SW 1271 (cell line): ENCODE measurements at places on chromosomes 7 and 10.

GRCh38 chr10:2926918-2927660 is 140.3 kb upstream of the PFKP start:
- DNase-seq: no peak

DNA sequence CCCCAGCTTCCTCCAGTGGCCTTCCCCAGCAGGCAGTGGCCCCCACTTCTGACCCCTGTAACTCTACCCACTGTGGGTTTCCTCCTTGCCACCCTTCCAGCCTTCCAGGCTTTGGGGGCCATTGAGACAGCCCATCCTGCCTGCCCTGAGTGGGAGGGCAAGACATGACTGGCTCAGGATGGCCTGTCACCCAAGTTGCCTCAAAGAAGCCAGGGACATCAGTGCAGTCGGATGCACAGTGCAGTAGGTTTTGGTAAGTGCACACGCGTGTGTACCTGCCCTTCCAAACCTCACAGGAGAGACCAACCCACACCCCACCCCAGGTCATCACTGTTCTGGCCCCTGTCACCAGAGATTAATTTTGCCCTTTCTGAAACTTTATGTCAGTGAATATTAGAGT is 22.7 kb downstream of the ZMIZ2 start:
- no peak for DNase-seq

DNA sequence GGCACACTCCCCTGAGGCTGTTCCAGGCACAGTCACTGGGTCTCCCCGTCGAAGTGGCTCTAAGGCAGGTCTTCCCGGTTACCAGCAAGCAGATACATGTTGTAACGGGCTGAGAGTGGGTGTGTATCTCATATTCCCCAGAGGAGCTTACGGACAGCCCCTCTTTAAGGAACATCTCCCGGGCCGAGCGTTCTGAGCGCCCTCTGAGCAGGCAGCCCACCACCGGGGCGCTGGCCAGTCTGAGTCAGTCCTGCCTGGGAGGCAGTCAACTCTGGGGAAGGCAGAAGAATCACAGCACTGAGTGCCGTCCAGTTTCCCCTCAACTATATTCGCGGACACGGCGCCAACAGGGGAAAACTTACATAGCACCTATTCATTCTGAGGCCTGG is 117.4 kb downstream of the LHPP start:
- no peak for DNase-seq

GRCh38 chr7:91462316-91462715 is 198.1 kb downstream of the FZD1 start:
- no peak for DNase-seq

DNA sequence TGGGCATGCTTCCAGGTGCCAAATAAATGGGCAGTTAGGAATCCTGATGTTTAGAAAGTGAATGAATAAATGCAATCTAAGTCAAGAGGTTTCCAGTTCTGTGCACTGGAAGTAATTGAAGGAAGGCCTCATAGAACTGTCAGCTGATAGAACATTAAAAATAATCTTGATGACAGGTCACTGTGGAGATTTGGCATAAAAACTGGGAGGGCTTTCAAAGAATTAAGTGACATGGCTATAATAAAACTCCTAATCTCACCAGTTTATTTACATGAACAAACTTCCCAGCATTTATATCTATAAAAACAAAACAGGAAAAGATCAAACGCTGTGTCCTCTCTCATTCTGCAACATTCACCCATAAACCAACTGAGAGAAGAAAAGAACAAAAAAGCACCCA is 170.5 kb downstream of the SLIT1 start:
- DNase-seq: no peak

GRCh38 chr7:102908676-102909075 is 4.1 kb upstream of the LRRC17 start:
- no peak for DNase-seq

- no peak for DNase-seq
Measured at GRCh38 chr10:52959810-52960209, 187.2 kb upstream of the MBL2 start.

- DNase-seq: no peak
Measured at GRCh38 chr7:24152356-24152755, 131.6 kb upstream of the NPY start.

DNA sequence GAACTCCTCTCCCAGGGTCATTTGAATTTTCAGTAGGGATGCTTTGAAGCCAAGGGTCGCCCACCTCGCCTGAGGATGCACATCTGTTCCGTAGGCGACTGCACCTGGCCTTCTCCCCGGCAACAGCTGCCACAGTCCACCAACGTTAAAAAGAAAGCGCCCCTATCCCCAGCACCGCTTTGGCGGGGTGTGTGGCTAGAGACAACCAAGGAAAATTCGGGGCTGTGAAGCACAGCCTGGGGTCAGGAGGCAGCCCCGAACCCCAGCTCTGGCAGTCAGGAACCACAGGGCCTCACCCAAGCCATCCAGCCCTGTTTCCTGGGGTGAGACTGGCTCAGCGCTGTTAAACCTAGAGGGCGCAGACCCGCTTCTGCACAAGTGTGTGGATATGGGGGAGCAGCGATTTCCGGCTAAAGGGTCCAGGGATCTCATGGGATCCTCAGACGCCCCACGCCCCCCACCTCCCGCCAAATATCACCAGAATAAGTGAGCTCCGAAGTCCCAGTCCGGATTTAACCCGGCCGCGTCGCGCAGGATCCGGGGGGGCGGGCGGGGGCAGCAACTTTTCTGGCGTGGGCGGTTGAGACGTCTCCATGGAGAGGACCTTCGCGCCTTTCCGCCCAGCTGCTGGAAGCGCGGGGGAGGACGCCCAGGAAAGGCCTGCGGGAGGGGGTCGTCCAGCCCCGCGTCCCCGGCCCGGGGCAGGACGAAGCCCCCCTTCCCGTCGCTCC is 822 bp downstream of the ZC3HAV1L start:
- peak; percentile 31 for DNase-seq

DNA sequence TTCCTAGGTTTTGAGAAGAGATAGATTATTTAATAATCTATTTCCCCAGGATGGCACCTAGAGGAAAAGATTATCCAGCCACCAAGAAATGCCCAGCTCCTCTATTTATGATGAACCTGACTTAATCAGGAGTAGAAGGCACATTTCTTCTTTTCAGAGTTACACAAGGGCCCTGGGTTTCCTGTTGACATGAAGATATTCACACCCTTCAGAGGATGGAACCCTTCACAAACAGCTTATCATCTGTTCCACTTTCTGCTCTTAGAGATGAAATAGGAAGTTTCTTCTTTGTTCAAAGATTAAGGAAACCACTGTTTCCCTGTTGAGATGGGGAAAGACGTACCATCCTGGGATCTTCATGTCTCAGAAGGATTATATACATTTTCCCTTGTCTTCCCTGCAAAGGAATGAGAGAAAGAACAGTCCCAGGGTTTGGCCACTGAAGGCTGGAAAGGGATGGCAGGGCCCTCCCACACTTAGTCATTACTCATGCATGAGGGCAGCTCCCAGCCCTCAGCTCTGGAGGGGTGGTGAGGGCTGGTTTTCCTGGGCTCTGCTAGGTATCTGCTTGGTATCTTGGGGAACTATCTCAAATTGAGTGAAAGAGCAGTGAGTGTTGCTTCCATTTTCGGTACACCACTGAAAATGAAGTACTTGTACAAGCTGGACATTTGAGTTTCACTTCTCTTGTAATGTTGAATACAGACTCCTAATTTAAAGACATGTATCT is 64.0 kb downstream of the MTPAP start:
- DNase-seq: no peak

DNA sequence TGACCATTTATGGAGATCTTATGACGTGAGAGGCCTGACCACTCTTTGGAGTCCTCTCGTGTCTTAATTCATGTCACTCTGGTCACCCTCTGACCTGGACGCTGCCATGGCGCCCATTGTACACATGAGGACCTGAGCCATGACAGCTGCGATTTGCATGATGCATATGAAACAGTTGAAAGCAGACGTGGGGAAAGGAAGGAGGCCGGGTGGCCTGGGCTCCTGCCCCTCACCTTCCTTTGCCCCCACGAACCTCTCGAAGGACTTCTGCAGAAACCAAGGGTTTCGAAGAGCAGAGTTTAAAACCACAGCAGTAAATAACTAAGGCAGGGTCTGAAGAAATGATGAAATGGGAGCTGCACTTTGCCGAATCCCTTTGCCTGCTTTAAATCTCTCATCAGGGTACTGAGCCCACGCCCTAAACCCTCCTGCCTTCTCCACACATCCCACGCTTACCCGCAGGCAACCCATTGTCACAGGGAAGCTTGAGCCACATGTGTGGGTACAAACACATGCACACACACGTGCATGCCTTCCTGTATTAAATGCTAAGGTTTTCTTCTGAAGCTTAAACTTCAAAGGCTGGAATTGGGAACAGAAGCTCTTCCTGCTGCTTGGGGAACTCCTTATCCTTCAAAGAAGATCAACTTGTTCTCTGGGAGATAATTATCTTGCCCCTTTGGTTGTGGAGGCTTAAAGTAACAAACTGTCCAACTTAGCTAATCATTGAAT is 11.7 kb upstream of the CALML3 start:
- DNase-seq: no peak

DNA sequence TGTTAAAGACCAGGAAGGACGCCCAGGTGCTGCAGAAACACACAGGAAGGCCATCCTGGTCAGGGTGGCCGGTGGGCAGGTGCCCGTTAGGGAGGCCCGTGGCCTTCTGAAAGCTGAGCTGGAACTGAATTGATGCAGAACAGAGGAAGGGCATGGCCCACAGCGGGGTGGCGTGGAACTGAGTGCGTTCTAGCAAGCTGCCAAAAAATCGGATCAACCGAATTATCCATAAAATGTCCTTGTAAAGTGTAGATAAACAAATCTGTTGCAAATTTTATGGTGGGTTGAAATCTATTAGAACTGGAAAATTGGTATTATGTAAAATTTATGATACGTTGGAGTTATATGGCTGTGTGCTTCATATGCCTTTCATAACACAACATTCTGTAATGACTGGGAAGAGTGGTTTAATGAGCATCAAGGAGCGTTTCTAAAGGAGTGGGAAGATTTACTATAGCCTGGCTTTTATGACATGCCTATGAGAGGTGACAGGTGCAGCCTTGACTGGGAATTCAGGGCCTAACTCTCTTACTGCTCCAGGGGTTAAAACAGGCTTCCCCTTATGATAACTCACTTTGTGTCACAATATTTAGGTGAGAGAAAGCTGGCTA is 108.1 kb downstream of the GPR26 start:
- DNase-seq: no peak

GRCh38 chr7:84354866-84355265 is 160.3 kb upstream of the SEMA3A start:
- no peak for DNase-seq

- no peak for DNase-seq
Measured at GRCh38 chr7:102454468-102454867, 10.2 kb downstream of the ALKBH4 start.

- DNase-seq: no peak
Measured at GRCh38 chr10:57303566-57303965, 942.5 kb upstream of the ZWINT start.

GRCh38 chr10:12056748-12057147 is 12.0 kb upstream of the DHTKD1 start:
- no peak for DNase-seq

- no peak for DNase-seq
Measured at GRCh38 chr10:115895166-115895565, 377.8 kb downstream of the GFRA1 start.

- no peak for DNase-seq
Measured at GRCh38 chr10:110179220-110179619, 28.2 kb upstream of the MXI1 start.

DNA sequence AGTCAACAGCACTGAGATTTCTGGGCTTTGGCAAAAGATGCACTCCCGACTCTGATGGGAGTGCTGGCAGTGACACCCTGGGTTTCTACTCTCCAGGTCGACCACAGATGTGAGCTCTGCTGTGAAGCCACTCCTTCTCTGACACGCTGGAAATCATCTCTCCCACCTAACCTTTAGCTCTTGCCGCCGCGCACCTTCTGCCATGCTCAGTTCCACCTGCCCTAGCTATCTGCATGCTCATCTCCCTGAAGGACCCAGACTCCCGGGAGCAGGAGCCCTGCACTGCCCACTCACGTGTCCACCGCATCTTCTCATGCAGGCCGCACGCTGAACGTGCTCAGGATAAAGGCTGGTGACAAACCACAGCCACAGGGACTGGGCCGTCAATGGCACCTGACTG is 174.8 kb downstream of the TNS3 start:
- DNase-seq: no peak

GRCh38 chr10:4835494-4835918 is 9.5 kb downstream of the AKR1E2 start:
- no peak for DNase-seq

GRCh38 chr10:63561341-63561740 is 40.1 kb downstream of the REEP3 start:
- DNase-seq: no peak

DNA sequence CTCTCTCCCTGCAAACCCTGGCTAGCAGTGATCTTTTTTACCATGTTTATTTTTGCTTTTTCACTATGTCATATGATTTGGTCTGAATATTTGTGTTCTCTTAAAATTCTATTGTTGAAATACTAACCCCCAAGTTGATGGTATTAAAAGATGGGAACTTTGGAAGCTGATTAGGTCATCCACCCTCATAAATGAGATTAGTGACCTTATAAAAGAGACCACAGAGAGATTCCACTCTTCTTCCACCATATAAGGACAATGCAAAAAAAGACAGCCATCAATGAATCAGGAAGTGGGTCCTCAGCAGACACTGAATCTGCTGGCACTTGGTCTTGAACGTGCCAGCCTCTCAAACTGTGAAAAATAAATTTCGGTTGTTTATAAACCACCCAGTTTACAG is 112.8 kb upstream of the KCND2 start:
- no peak for DNase-seq

GRCh38 chr7:40826411-40827221 is 691.8 kb downstream of the SUGCT start:
- DNase-seq: no peak

DNA sequence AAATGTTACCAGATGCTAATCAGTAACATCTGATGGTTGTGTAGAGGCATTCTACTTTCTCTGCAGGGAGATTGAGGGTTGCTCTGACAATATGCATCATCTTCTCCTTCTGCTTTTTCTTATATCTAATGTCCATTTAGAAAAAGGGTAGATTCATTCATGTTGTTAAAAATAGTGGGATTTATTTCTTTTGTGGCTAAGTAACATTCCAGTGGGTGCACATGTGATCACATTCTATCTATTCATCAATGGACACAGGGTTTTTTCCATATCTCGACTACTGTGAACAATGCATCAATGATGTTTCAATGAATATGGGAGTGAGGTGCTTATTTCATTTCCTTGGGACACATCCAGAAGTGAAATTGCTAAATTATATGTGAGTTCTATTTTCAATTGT is 103.9 kb downstream of the CRPPA start:
- no peak for DNase-seq

GRCh38 chr10:29239569-29240472 is 49.0 kb upstream of the LYZL1 start:
- no peak for DNase-seq

- DNase-seq: no peak
Measured at GRCh38 chr7:129462420-129462819, 28.2 kb downstream of the STRIP2 start.

DNA sequence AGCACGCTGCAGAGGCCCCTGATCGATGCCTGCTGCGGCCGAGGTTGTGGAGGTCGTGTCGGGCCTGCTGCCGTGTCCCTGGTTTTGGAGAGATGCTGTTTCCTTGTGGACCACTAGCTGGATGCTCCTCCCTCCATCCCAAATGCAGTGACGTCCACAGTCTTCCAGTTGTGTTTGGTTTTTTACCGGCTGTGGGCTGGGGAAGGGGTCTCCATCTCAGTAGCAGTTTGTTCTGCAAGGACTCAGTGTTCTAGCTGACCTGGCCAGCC is 143.0 kb upstream of the SHH start:
- DNase-seq: no peak

- DNase-seq: no peak
Measured at GRCh38 chr7:43242628-43243255, 130.3 kb downstream of the HECW1 start.

- DNase-seq: no peak
Measured at GRCh38 chr10:17479822-17480221, 25.4 kb upstream of the ST8SIA6 start.
